Ovary (tissue), 10 donors: ENCODE measurements at places on chromosomes 3 and 15.
A peak's percentile ranks its signal among the peaks of the same experiment; 100 is the strongest.

DNA sequence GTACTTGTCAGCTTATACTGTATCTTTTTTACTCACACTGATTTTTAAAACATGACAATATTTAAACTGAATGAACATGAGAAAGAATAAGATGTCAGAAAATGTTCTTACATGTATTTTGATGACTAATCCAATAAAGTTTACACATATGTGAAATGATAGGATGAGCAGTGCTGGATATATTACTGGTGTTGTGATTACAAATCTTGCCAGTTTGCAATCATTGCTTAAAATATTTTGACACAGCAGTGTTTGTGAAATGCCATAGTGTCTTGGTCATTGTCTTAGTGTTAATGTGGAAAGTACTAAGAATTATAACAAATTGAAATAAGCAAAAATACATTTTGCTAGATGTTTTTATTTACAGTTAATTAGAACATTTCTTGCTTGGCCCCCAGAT is 118.7 kb upstream of the MLF1 start:
- no peaks in the 10 kb centered on the region for H3K36me3 ChIP-seq
- no peaks in the 10 kb centered on the region for H3K27me3 ChIP-seq
- H3K27ac ChIP-seq: no peak overlapping the region
- H3K4me1 ChIP-seq: no peaks in the 10 kb centered on the region

DNA sequence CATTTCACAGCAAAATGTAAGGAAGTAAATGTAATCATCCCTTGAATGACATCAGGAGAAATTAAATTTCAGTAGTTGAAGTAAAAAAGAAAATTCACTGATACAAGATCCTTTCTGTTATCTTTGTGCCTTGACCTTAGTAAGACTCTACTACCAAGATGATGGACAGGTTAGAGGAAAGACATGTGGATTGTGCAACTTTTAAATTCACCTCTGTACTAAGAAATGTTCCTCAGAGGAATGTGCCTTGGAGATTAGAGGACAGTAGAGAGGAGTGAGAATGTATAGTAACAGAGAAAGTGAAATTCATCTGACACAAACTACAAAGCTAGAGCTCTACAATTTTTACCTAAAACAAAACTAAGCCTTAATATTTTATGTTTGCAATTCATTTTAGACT is 375.3 kb downstream of the PLOD2 start:
- no peaks in the 10 kb centered on the region for H3K36me3 ChIP-seq
- no peak overlapping the region for H3K4me3 ChIP-seq
- DNase-seq: no peak
- H3K4me1 ChIP-seq: no peaks in the 10 kb centered on the region

DNA sequence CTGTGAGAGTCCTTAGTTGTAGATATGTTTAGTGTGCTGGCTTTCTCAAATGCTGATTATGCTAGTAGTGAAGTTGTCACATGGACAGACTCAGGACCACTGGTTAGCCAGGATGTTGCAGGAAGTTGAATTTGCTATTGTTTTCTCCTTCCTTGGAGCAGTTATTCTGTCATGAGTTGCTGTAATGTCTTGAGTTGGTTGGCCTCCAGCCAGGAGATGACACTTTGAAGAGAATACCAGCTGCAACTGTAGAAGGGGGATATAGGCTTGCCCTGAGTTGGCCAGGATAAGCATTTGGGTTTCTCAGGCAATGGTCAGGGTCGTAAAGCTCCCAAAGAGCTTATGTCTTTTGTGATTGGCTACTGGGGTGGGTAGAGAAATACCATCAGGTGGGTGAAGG is 206.7 kb downstream of the ZNF621 start:
- no peak overlapping the region for H3K4me3 ChIP-seq
- no peak overlapping the region for H3K27ac ChIP-seq
- DNase-seq: no peak
- no peaks in the 10 kb centered on the region for H3K4me1 ChIP-seq

DNA sequence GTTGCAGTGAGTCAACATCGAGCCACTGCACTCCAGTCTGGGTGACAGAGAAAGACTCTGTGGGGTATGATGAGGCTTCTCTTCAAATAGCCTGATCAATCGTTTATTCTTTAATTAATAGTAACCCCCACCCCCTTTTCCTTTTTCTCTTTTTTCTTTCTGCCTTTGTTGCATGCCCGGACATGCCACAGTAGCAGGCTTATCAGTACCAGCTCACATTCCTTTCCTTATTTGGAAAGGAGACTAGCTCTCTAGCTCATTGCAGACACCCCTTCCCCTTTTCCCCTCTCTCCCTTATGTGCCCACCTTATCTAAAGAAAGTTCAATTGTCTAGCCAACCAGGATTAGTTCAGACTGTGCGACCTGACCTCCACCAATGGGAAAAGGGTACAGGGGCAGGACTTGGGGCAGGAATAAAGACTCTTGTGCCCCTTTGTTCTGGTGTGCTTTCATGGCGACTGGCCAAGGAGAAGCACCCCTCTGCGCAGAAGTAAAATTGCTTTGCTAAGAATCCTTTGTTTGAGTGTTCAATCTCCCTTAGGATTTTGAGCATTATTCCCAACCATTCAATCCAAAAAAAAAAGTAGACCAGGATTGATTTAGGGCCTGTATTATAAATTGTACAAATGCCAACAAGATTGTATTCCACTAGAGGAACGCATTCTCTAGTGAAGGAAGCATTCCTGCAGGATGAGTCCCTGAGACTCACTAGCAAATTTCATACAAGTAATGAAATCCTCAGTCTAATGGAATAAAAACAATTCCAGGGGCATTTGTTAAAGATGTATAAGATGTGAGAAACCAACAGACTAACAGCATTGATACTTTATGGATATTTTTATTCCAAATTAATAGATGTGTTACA is 95.8 kb upstream of the SNRPN start:
- no peaks in the 10 kb centered on the region for H3K27me3 ChIP-seq
- H3K36me3 ChIP-seq: no peaks in the 10 kb centered on the region
- H3K27ac ChIP-seq: no peak overlapping the region
- no peaks in the 10 kb centered on the region for H3K4me1 ChIP-seq

- no peak for DNase-seq
- no peak overlapping the region for H3K4me3 ChIP-seq
- H3K4me1 ChIP-seq: no peaks in the 10 kb centered on the region
- H3K27me3 ChIP-seq: no peaks in the 10 kb centered on the region
- no peak overlapping the region for H3K27ac ChIP-seq
- no peaks in the 10 kb centered on the region for H3K36me3 ChIP-seq
These were observed 377.0 kb downstream of the OCA2 start for GRCh38 chr15:27722102-27722501.

DNA sequence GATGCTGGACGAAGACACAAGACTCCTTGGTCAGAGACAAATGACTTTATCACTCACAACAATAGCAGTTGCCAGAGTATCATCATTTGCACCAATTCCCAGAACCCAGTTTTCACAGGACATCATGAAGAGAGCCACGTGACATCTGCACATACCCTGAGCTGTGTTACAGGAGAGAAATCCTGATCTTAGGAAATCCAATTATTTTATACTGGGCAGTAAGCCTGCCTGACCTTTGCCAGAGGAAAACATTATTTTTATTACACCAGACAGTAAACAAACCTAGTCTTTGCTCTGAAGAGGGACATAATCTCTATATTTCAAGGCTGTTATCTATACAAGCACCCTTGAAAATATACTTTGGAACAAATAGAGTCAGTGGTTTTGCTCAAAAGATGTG is 77.4 kb downstream of the ZBBX start:
- H3K36me3 ChIP-seq: no peaks in the 10 kb centered on the region
- H3K27ac ChIP-seq: no peak overlapping the region
- DNase-seq: no peak
- no peak overlapping the region for H3K4me3 ChIP-seq
- H3K4me1 ChIP-seq: no peaks in the 10 kb centered on the region
- H3K27me3 ChIP-seq: no peaks in the 10 kb centered on the region

- H3K4me3 ChIP-seq: no peak overlapping the region
- H3K36me3 ChIP-seq: no peaks in the 10 kb centered on the region
- no peak overlapping the region for H3K27ac ChIP-seq
- no peaks in the 10 kb centered on the region for H3K27me3 ChIP-seq
- H3K4me1 ChIP-seq: no peaks in the 10 kb centered on the region
- no peak for DNase-seq
These were observed 114.8 kb downstream of the WDR72 start for GRCh38 chr15:53644660-53645059.

DNA sequence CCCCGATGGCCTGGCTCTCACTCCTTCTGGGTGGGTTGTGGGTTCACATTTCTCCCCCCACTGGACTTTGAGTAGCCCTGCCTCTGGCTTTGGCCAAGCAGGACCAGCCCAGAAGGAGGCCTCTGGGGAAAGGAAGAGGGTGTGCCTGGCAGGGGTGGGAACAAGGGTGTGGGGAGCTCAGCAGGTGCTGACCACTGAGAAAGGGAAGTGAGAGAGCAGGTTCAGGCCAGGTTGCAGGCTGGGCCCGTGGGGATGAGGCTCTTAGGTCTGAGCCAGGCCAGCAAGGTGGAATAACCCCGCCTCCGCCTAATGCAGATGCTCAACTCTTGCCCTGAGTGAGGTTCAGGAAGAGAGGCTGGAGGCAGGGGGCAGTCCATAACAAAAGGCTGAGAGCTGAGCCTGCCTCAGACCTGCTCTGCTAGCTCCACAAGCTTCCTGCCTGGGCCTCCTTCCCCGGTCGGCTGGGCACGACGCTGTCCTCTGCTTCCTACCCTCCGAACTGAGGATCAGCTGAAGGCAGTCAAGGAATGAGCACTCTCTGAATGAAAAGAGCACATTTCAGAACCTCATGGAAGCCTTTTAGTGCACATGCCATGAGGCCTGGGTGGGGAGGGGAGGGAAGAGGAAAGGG is 82.7 kb downstream of the TLE3 start:
- no peak overlapping the region for H3K4me3 ChIP-seq
- no peaks in the 10 kb centered on the region for H3K4me1 ChIP-seq
- DNase-seq: no peak
- no peaks in the 10 kb centered on the region for H3K36me3 ChIP-seq
- H3K27ac ChIP-seq: no peak overlapping the region

- no peaks in the 10 kb centered on the region for H3K4me1 ChIP-seq
- no peak overlapping the region for H3K4me3 ChIP-seq
- H3K27ac ChIP-seq: no peak overlapping the region
- DNase-seq: no peak
- no peaks in the 10 kb centered on the region for H3K27me3 ChIP-seq
These were observed 17.7 kb downstream of the SLC35G2 start for GRCh38 chr3:136836511-136837156.

DNA sequence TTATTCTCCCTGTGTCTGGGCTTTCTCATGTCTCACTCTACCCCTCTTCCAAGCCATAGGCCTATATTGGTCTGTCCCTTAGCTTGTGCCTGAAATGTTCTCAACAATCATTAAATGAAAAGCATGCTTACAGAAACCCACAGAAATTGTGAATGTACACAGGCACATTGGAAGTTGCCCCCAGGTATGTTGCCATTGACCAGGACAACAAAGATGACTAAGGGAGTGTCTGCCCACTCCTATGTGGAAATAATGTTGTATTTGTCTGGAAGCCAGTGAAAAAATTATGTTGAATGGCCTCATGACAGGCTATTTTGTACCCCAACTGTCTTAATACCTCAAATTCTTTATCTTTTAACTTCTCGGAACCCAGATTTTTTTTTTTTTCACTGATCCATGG is 102.0 kb downstream of the TPRG1 start:
- DNase-seq: no peak
- no peaks in the 10 kb centered on the region for H3K4me1 ChIP-seq
- no peaks in the 10 kb centered on the region for H3K27me3 ChIP-seq
- no peaks in the 10 kb centered on the region for H3K36me3 ChIP-seq

- no peak for DNase-seq
- H3K36me3 ChIP-seq: no peaks in the 10 kb centered on the region
- H3K27ac ChIP-seq: no peak overlapping the region
- H3K4me3 ChIP-seq: no peak overlapping the region
- no peaks in the 10 kb centered on the region for H3K4me1 ChIP-seq
- no peaks in the 10 kb centered on the region for H3K27me3 ChIP-seq
These were observed 871.5 kb downstream of the DIPK2A start for GRCh38 chr3:144843099-144843498.

DNA sequence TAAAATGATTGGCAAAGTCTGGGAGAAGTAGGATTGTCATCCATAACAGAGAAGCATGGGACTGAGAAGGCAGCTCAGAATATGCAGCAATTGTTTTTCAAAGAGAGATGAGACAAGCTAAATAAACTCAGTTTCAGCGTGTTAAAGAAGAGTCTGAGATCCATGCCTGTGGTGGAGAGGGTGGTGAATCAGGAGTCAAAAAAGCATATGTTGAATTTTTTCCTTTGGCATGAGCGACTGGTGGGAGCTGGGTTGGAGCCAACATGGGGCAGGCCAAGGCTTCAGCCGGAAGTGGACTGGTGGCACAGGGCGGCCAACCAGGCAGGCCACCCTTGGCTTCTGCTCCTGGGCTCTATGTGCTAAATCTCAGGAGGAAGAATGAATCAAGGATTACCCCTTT is 102.0 kb downstream of the SST start:
- DNase-seq: no peak
- no peak overlapping the region for H3K4me3 ChIP-seq
- H3K27me3 ChIP-seq: no peaks in the 10 kb centered on the region
- no peaks in the 10 kb centered on the region for H3K4me1 ChIP-seq

- H3K4me3 ChIP-seq: peak overlapping the region; percentile 94
- peak; percentile 44 for DNase-seq
- H3K36me3 ChIP-seq: no peaks in the 10 kb centered on the region
- H3K27me3 ChIP-seq: no peaks in the 10 kb centered on the region
- H3K27ac ChIP-seq: peak overlapping the region; percentile 87
These were observed 545 bp upstream of the RFX7 start for GRCh38 chr15:56244038-56244810.

DNA sequence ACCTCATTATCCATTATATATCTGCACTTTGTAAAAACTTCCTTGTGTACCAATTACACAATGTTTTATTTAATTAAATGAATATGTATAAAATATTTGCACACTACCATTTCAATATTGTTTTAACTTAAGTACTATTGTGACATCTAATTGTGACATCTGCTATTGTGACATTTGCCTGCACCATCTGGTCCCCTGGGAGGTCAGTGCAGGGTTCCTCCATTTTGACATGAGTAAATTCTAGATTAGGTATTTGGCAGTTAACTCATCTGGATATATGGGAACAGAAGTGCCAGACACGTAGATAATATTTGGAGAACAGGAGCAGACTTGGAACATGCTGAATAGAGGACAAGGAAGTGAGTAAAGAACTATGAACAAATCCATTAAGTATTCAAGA is 332.1 kb downstream of the VGLL3 start:
- no peaks in the 10 kb centered on the region for H3K36me3 ChIP-seq
- no peaks in the 10 kb centered on the region for H3K4me1 ChIP-seq
- H3K27ac ChIP-seq: no peak overlapping the region
- H3K27me3 ChIP-seq: no peaks in the 10 kb centered on the region
- DNase-seq: no peak
- H3K4me3 ChIP-seq: no peak overlapping the region
